Stimulated activated CD8-positive, alpha-beta memory T cell treated with anti-CD3 and anti-CD28 coated beads, Interleukin-7, amount 100 ng/mL, for 48 hours (primary cell): ENCODE measurements at places on chromosomes 4 and X.

GRCh38 chrX:134718966-134719317 lies 60.7 kb upstream of the PLAC1 start:
- DNase-seq = peak; percentile 14

DNA sequence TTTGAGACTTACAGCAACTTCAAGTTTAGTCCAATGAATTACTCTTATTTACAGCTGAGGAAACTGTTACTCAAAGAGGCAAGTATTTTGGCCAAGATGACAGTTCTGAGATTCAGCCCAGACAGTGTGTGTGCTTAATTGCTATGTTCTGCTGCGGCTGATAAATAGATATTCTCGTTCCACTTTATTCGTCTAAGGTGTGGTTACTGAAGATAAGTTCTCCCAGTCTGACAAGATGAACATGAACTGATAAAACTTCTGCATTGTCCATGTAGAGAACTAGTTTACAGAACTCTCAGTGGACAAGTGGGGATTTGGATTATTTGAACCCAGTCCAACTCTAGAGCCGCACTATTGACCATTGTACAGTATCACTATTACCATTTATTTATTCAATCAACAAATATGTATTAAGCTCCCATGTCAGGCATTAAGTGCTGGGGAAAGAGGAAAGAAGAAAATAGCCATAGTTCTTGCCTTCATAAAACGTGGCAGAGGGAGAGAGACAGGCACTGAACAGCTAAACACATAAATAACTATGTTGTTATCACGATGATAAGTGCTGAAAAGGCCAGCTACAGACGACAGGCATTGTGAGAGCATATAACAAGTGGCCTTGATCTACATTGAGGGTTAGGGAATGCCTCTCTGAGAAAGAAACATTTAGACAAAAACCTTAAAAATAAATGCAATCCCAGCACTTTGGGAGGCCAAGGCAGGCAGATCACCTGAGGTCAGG lies 4.0 kb upstream of the DHX15 start:
- DNase-seq = no peak

DNA sequence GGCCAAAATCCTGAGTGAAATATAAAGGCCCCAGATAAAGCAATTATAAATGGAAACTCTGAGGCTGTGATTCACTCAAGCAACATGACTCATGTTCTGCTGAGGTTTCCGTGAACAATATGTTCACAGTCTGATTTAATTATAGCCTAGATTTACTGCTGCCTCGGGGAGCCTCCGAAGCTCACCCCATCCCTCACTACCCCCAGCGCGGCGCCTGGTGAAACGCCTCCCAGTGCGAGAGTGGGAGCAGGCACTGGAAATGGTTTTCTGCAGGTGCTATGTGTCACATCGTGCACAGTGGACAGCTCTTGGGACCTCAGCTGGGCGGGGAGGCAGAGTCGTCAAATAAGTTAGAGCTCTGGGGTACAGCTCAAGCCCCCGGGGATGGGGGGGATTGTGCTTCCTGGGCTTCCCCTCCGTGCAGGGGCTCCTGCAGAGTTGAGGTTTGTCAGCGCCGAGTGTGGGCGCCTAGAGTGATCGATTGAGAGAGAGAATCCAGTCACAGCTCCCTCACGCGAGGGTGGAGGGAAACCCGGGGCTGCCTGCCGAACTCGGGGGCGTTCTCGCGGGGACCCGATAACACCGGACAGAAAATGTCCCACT lies 110.6 kb downstream of the PHKA2 start:
- DNase-seq = no peak

- no peak for DNase-seq
Measured at GRCh38 chr4:117957571-117957970, 76.7 kb upstream of the NDST3 start.

- DNase-seq = no peak
Measured at GRCh38 chr4:37719021-37719420, 32.8 kb upstream of the RELL1 start.

DNA sequence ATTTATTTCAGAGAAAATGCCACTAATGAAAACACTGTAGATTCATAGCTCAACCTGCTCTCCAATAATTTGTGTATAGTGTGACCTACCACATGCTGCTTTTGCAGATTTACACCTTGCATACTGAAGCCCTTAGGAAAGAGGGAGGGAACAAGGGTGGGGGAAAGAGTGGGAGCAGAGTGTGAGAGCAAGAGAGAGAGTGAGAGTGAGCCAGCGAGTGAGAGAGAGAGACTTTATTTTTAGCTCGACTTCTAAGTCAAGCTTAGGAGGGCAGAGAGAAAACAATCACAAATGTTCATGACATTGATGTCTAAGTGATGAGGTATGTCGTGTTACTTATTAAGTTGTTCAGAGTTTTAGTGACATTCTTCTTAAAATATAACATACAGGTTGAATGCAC lies 112.5 kb upstream of the HAND2 start:
- DNase-seq = no peak

DNA sequence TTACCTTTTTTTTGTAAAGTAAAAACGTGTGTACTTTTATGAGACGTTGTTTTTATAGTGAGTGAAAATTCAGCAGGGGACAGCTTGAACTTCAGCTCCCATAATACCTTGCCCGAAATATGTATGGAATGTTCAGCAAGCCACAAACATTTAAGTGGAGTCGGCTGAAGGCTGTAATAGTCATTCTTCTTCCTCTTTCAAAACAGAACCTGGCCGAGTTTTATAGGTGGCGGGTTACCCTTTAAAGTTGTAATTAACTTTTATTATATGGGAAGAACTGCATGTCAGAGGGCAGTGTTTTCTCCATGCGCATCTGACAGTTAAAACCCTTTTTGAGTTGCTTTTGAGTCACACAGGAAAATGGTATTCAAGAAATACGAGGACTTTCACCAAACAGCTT lies 50.7 kb downstream of the CLDN34 start:
- DNase-seq = no peak

GRCh38 chrX:119537487-119537886 lies 27.7 kb downstream of the STEEP1 start:
- DNase-seq = no peak

DNA sequence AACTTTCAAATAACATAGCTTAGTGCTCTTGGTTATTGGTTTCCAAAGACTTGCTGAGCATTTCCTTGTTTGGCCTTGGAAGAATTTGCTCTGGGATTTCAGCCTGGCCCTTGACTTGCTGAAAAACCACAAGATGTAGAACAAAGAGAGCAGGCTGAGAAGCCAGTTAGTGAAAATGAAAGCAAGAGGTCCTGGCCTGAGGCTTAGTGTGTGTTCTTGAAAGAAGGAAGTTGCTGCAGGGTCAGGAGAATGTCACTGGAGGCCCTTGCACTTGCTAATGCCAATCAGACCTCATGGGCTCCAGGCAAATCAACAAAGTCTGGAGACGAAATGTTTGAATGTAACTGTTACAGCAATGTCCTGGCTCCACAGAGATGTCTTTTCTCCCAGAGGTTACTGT lies 79.4 kb downstream of the SYNPO2 start:
- DNase-seq = no peak

- DNase-seq = no peak
Measured at GRCh38 chr4:78552389-78553042, 946 bp downstream of the ANXA3 start.

DNA sequence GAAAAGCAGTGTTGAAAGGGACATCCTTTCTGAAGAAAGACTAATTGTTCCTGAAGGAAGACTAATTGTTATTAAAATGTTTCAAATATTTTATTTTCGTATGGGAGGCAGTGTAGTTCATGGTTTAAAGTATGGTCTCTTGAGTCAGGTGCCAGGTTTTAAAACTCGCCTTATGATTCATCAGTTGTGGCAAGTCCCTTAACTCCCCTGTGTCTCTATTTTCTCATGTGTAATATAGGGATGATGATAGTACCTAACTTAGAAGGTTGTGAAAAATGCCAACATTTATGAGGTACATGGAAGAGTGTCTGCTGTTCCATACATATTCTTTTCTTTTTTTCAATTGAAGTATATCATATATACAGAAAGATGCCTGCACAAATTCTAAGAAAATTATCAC lies 414.2 kb upstream of the DIPK2B start:
- DNase-seq = no peak

DNA sequence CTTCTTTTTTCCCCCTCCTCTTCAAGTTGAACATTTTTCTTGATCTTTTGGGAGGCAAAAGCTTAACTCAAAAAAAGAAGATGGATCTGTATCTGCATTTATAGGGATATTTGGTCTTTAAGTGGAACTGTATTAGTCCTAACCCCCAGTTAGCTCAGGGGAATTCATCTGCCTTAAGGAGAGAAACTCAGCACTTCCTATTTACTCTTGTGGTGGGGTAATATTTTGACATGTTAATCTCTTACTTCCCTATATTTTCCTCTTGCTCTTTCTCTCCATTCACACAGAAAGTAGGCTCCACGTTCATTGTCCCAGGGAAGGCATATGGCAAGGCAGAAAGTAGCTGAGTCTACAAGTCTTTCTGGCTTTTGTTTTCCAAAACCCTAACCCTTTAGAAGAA lies 5.3 kb downstream of the LRRC66 start:
- no peak for DNase-seq

DNA sequence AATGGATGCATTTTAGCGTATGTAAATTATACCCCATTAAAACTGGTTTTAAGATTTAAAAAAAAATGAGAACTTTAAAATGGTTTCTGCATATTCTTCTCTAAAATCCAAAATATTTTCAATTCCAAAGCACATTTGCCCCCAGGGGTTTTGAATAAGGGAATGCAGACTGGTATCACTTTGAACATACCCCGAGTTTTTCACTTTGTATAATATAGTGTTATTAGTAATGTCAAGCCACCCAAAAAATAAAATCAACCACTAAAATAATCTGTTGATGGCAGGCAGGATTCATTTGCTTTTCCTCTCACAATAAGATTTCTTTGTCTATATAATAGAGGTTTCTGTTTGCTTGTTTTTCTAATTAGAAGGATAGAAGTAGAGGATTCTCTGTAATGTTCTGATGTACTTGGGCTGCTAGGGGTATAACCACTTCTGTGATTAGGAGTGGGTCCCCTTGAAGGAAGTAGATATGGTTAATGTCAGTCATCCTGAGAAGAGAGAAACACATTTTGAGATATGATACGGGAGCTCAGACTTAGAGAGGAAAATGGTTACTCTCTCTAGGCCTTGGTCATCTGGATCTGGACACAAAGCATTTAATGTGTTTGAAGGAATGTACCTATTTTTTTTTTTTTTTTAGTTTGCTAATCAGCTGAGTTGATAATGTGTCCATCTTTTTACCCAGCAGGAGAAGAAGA lies 9.3 kb upstream of the LIN54 start:
- DNase-seq = no peak

- DNase-seq = no peak
Measured at GRCh38 chr4:154329268-154329868, 162.2 kb downstream of the DCHS2 start.

DNA sequence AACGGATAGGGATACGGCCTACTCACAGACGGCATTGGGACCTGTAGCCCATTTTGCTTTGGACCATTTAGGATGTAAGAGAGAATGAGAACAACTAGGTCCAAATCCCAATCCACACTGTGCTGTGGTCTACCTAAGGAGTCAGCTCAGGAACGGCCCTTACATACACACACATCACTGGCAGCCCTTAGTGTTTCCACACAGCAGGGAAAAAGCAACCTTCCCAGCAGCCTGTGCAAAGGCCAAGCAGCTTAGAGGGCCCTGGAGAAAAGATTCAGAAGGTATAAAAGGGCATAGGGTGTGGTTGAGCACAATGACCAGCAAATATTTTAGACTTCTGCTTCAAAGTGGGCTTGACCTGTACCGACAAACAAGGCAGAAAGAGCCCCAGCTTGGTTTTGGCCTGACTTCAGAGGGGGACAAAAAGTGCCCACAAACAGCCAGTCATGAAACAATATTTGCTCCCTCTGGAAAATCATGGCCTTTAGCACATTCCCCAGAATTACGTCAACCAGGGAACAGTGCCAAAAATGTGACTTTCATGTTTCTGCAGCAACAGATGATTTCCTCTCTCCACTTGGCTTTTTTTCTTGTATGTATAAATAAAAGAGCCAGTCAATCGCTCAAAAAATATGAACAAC lies 359.5 kb upstream of the FGF16 start:
- no peak for DNase-seq

DNA sequence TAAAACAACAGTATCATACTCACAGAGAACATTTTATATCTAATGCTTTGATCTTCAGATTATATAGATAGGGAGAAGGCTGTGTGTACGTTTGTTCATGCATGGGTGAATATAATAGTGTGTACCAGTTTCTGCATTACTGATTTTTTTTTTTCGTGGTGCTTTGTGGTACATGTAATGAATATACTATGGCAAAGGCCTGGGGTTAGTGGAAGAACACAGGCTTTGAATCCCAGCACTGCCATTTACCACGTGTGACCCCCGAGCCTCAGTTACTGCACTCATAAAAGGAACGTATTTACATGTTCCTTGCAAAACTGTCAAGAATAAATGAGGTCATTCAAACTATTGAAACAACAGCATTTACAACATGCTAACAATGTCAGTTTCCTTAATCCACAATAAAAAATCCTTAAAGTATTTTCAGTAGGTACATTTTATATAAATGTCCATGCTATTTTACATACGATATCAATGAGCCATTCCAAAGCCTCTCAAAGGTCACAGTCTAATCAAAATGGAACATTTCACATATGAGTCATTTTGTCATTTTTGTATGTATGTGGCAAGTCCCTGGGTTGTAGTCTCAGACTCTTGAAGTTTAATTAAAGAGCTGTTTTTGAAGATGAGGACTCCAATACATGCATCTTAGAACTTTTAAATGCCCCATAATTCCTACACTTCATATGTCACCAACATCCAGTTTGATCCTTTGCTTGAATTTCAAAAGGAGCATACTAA lies 242.8 kb downstream of the PPP3CA start:
- no peak for DNase-seq

DNA sequence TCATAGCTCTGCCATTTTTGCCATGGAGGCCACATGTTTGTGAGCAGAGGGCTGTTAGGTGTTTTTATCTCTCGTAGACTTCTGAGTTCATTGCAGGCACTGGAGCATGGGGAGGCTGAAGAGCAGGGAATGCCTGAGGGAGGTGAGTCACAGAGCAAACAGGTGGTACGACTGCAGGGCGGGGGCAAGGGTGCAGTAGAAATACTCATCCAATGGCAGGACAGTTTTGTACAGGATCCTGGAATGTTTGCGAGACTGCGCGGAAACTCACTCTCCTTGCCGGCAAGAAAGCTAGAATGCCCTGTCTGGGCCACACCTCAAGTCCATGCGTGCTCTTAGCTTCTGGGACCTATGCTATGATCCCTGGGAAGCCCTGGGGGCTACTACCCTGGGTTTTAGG lies 20.0 kb upstream of the VCX2 start:
- no peak for DNase-seq

GRCh38 chrX:118189000-118189399 lies 72.4 kb upstream of the KLHL13 start:
- DNase-seq = no peak

DNA sequence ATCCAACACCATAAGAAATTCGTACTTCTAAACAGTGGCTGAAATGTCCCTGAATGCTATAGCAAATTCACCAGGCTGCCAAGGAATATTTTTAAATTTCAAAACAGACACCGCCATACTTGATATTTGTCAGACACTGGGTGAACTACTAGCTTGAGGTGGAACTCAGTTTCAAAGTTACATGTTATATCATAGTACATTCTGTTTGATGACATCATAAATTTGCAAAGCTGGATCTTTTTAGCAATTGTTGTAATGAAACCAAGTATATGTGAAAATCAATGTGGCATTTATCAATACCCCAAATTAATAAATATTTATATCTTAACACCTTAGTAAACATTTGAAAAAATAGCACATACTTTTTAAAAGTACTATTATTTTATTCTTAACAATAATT lies 14.2 kb downstream of the ART3 start:
- no peak for DNase-seq
